Stimulated activated CD8-positive, alpha-beta memory T cell treated with anti-CD3 and anti-CD28 coated beads, Interleukin-12 subunit alpha, Interleukin-12 subunit beta, amount 100 ng/mL, for 1 hour (primary cell): ENCODE measurements at places on chromosomes 12 and 14.

DNA sequence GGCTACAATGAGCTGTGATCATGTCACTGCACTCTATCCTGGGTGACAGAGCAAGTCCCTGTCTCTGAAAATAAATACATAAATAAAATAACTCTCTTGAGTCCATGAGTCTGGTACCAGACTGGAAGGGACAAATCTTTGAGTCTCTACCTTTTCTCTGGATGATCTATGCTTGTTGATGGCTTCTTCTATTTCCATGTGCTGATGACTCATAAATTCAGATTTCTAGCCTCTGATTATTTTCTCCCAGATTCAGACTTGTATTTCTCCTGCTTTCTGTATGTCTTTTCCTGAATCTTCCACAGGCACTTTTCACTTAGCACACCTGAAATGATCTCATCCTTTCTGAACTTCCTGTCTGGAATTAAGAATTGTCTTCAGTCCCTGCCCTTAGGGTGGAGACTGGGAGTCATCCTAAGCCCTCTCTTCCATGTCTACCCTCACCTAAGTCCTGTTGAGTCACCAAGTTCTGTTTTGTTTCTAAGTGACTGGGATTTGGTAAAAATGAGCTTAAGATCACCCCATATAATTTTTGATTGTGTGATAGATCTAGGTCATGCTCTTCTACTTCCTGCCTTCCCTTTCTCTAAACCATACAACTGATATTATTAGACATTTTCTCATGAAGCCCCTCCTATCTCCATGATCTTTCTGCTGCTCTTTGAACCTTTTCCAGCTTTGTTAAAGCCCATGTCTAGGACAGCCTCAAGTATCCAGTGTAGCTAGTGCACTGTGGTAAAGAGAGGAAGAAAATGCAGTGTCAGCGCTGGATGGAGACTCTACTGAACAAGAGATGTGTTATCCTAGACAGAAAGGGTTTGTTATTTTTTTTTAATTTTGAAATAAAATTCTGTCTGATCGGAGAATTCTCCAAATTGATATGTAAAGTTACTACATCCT, 13.1 kb downstream of the AKAP6 start:
- DNase-seq: no peak

GRCh38 chr12:40342010-40342409, 117.2 kb downstream of the LRRK2 start:
- no peak for DNase-seq

- DNase-seq: no peak
Measured at GRCh38 chr12:93043192-93043876, 114.2 kb upstream of the EEA1 start.

GRCh38 chr12:110635055-110635454, 21.1 kb downstream of the TCTN1 start:
- no peak for DNase-seq

DNA sequence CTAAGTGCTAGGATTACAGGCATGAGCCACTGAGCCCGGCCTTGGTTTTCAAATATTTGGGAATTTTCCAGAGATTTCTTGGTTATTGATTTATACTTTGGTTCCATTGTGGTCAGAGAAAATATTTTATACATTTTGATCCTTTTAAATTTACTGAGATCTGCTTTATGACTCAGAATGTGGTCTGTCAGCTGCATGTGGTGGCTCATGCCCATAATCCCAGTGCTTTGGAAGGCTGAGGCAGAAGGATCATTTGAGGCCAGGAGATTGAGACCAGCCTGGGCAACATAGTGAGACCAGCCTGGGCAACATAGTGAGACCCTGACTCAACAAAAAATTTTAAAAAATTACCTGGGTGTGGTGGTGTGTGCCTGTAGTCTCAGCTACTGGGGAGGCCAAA, 49.8 kb downstream of the ADCK1 start:
- no peak for DNase-seq

DNA sequence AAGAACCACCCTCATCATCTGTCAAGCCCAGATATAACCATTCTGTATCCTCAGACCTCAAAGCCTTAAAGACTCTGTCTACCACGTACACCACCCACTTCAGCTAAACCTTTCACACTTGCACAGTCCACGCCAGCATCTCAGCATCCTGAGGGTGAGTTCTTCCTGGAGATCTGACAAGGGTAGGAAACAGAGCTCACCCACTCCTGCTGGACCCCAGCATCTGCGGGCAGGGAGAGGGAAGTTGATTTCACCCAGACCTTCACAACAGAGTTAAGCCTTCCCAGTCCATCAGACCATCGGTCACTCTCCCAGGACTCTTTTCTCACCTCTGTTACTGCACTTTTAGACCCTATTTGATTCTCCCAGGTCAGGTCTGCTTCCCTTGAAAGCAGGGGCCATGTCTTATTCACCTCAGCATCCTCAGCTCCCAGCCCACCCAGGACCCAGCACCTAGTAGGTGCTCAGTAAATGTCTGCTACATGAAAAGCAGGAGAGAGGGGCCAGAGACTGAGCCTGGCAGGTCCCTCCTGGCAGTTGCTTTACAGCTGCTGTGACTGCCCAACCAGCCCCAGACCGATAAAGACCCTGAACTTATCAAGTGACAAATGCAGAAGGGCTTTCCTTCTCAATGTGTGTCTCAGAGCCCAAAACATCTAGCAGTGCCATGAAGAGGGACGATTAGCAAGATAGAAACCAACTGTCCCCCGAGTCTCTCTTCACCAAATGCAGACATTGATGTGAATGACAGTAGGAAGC, 34.1 kb downstream of the ANO2 start:
- DNase-seq: no peak

DNA sequence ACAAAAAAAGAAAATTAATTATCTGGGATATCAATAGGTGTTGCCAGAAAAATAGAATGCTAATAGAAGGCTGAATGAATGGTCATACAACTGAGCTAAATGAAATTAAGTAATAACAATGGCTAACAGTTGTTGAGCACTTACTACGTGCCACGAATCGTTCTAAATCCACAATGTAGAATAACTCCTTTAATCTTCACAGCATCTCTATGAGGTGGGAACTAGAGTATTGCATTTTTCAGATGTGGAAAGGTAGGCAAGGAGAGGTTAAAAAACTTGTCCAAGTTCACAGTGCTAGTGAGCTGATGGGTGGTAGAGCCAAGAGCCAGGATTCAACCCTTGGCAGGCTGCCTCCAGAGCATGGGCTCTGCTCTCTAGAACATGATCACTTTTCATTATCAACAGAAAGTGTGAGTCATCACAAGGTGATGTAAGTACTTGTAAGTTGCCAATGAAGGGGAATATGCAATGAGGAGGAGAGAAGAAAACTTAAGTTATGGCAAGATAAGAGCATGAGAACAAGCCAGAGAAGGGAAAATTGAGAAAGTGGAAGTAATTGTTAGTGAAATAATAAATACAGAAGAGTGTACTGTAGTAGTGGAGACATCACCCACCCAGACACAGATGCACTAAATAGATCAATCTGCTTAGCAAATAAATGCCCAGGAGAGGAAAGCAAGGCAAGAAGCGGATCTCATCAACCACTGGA, 122.1 kb downstream of the PRKD1 start:
- DNase-seq: no peak

GRCh38 chr12:28427046-28427445, 236.8 kb downstream of the CCDC91 start:
- no peak for DNase-seq

DNA sequence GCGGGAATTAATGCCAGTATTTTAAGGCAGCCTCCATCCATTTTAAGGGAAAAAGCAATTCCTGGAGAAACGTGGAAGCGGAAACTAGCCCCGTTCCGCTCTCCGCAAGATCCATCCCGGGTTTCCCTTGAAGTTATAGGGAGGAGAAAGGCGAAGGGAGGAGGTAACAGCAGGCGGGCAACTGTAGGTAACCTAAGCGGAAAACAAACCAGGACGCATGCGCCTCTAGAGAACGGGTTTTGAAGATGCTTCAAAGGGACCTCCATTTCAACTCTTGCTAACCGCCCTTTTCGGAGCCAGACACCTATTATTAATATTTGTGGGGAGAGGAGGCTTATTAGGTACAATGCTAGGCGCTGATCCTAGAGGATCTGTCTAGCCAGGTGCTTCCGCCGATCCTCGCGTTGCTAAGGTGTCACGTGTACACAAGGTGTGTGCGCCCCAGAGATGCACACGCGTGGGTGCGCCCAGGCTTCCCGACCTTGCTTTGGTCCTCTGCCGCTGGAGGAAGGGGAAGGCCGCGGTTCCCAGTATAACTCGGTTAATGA, 6.2 kb downstream of the TBX5 start:
- no peak for DNase-seq

DNA sequence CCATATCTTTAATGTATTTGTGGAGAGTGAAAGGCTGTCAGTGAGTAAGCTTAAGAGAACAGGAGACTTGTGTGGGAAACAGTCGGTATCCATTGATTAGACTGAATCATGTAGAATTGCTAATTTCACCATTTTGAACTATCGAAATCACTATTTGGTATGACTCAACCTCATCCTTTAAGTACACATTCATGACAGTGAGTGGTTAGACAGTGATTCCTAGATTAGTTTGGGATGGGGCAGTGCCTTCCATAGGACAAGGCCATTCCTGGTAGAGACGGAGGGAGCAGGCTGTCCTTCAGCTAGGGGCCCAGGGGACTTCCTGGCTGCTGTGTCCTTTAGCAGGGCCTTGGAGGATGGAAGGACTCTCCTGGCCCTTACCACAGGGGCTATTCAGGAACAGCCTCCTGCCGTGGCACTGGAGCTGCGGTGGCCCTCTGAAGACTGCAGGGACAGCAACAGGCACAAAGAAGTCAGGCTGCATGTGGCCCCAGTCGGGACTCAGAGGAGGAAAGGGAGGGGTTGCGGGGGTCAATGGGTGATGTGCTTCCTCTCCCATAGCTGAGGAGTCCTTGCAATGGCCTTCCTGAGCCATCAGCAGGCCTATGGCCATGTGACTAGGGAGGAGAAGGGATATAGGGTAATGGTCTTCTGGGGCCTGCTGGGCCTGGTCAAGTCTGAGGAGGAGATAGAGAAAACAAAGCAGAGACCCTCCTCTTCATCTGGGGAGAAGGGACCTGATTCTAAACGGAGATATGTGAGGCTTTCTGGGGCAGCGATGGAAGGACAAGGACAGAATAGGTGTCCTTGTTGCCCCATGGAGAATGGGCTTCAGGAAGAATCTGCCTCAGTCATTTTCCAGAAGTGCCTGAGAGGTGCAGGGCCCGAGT, 11.2 kb downstream of the SERPINA1 start:
- no peak for DNase-seq

GRCh38 chr12:59142183-59142790, 222.0 kb upstream of the LRIG3 start:
- no peak for DNase-seq

DNA sequence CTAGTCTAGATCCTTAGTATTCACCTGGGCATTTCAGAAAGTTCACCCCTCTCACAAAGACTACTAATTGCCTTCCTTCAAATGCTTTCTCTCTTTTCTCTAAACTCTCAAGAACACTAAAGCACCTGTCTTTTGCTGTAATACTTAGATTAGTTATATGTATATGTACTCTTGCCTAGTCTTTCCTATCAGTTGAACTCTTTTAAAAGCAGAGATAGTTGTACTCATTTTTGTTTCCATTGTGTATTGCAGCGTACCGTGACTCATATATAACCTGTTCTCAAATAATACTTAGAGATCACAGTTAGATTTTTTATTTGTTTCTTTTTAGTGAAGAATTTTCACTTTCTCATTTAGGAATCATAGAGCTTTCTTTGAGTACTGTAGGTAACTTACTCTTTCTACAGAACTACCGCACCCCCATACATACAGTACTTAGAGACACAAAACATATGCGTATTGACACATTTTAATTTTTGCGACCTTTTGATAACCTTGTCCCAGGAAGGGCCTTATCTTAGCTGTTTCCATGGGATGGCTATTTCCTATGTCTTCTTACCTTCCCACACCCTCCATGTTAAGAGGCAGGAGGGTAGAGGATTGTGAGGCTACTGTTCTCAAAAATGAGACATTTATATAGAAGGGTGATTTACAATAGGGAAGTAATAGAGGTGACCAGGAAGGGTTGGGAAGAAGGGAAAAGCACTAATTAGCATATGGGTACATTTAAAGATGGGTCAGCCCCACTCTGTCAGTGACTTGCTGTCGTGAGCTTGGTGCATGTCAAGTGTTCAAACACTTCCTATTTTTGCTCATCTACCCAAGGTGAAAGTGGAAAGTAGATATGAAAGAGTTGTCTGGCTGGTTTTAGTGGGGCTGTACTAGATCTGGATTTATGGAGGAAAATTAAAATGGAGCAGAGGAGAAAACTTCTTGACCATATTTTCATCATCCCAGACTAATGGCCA, 74.3 kb downstream of the PLEKHA5 start:
- DNase-seq: no peak

DNA sequence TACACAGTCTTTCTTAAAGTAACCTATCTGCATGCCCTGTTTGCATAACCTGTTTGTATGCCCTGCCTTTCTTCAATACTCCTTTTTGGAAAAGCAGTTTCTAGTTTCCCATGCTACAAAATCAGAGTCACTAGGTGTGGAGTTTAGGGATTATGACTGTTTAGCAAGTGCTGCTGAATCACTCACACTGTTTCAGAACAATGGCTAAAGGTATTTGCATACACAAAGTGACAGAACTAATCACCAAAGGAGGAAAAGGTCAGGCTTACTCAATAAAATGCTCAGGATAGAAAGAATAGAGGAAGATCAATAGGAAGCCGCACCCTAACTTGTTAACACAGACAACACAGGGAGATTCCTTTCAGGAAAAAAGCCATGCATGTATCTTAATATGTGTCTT, 19.4 kb downstream of the EGLN3 start:
- DNase-seq: no peak

GRCh38 chr12:107840186-107840585, 65.7 kb downstream of the ASCL4 start:
- DNase-seq: no peak
